ENCODE measurements at places on chromosomes 6 and 20.

GRCh38 chr6:146902846-146903245 is 301.4 kb upstream of the STXBP5 start:
- peak; percentile 30 for DNase-seq

- DNase-seq, result peak; percentile 54
Observed at GRCh38 chr20:35226884-35227681, 593 bp downstream of the MMP24 start.

GRCh38 chr20:25270829-25271251 is 23.0 kb downstream of the PYGB start:
- no peak for DNase-seq

GRCh38 chr6:158518191-158519127 is 41.4 kb upstream of the TMEM181 start:
- peak; percentile 75 for DNase-seq

- DNase-seq, result no peak
Observed at GRCh38 chr20:18537651-18538050, 29.6 kb upstream of the SMIM26 start.

DNA sequence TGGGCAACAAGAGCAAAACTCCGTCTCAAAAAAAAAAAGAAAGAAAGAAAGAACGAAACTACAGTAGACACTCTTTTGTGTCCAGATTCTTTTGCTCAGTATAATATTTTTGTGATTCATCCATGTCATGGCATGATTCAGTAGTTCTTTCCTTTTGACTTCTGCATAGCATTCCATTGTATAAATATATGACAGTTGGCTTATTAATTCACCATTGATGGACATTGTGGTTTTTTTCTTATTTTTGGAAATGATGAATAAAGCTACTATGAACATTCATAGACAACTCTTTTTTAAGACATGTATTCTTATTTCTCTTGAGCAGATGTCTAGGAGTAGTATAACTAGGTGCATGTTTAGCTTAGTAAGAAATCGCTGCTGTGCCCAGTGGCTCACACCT is 10.3 kb upstream of the IER3 start:
- DNase-seq, result peak; percentile 91

DNA sequence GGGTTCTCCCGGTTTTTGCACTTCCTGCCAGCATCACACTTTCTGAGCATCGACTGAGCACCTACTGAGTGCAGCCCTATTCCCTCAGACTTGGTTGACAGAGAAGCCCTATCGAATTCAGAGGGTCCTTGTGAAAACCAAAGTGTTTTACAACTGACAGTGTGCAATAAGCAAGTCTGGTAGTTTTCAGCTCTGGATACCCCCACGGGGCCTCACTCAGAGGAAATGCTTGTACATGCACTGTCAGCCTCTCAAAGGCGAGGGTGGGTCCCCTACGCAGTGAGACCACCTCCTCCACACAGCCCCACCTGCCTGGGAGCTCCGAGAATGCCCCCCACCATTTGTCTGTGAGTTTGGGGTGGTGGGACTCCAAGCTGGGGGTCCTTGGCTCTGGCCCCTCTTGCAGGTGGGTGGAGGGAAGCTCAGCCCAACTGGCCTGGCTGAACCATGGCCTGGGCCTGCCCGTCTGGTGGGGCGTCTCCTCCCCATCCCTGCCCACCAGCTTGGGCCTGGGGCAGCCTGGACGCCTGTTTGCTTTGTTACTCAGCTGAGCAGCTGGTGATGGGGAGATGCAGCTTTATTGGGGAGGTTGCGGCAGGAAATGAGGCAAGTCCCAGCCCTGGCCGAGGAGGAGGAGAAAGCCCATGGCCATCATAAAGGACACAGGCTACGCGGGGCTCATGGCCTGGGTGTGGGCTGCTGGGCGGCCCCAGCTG is 1.7 kb downstream of the SPDEF start:
- DNase-seq, result no peak

GRCh38 chr20:21618759-21619416 is 86.6 kb upstream of the PAX1 start:
- DNase-seq, result no peak

DNA sequence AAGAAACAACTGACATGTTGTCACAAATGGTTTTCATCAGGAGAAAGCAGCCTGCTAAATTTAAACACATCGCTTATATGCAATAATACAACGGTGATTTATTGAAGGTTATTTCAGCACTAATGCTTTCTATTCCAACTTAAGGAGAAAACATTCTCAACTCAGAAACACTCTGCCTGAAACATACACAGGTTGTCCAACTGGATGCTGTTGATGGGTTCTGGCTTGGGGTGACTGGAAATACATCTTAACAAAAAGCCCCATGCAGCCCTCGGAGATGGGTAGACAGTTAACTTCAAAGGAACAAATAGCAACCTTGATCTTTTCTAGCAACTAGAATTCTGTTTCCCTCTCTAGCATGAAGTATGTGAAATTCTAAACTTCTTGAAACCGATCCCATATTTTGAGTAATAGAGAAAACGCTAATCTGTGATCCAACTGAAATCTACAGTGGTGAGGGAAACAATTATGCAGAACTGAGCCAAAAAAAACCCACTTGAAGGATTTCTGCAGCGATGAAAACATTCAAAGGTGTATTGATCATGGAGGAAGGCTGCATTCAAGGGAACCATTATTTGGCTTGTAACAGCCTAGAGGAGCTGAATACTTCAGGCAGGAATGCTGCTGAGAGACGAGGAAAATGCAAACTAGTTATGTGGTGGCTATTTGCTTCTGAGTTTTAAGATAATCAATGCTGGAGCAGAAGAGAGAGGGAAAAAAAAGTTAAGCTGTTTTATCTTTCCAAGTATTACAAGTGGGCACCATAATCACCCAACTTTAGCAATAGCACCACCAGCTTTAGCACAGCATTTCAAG is 6.9 kb downstream of the ZMYND8 start:
- DNase-seq, result no peak

- DNase-seq, result peak; percentile 94
Observed at GRCh38 chr6:150940941-150941340, 75.4 kb downstream of the MTHFD1L start.

- DNase-seq, result no peak
Observed at GRCh38 chr6:34519971-34520644, 36.0 kb downstream of the SPDEF start.

DNA sequence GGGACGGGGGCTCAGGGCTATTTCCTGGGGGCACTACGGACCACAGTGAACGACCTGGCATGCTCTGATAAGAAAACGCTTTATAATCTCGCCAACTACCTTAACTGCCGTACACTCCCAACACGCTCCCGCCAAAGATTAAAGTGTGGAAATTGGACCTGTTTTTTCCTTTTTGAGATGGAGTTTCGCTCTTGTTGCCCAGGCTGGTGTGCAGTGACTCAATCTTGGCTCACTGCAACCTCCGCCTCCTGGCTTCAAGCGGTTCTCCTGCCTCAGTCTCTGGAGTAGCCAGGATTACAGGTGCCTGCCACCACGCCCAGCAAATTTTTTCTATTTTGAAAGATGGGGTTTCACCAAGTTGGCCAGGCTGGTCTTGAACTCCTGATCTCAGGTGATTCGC is 346 bp upstream of the SLC44A4 start:
- no peak for DNase-seq

GRCh38 chr6:35265523-35265922 is 6.0 kb downstream of the ZNF76 start:
- DNase-seq, result no peak

DNA sequence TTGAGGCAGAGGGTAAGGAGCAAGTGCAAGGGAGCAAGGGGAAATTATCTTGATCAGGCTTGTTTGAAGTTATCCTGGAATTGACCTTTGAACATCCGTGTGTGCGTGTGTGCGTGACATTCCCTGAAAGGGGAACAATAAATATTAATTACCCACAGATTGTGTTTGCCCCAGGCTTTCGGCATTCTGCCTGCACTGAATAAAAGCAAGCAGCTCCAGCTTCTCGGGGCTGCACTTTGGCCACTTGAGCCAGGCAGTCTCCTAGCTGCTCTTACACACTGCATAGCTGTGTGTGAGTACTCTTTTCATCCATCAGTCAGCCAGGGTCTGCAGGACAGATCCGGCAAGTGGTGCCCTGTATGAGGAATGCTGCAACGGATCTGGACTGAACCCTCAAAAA is 107.7 kb upstream of the BTN3A2 start:
- DNase-seq, result no peak

DNA sequence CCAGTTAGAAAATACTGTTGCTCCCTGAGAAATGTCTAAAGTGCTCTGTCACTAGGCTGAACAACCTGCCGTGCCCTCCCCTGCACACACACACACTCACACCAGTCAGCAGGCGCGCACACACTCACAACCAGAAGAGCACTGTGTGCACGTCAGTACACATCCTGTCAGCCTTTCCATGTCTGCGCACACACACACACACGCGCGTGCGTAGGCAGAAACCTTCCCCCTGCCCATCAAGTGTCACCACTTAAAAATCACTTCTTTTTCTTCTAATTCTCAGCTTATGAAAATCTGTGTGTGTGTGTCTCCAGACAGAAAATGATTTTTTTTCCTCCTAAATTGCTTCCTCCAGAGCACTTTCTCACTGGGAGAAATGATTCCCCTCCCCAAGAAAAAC is 100.3 kb downstream of the EDN3 start:
- no peak for DNase-seq

GRCh38 chr6:14852375-14852774 is 393.5 kb upstream of the JARID2 start:
- no peak for DNase-seq

DNA sequence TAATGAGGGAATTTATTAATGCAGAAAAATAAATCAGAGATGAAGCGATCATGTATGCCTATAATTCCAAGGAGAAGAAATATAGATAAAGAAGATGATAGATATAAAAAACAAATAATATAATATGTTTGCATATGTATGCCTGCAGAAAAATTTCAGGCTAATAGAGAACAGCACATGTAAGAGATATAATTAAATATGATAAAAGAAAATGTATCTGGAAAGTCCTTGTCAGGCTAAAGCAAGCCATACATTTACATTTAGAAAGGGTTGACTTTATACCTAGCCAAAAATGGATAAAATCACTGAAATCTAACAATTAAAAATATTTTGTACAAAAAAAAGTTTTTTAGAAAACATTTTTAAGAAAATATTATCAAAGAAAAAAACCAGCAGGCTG is 454.1 kb downstream of the C6orf118 start:
- no peak for DNase-seq

All from fibroblast of skin of scalp (primary cell).